ENCODE measurements at places on chromosomes 16 and 17.

DNA sequence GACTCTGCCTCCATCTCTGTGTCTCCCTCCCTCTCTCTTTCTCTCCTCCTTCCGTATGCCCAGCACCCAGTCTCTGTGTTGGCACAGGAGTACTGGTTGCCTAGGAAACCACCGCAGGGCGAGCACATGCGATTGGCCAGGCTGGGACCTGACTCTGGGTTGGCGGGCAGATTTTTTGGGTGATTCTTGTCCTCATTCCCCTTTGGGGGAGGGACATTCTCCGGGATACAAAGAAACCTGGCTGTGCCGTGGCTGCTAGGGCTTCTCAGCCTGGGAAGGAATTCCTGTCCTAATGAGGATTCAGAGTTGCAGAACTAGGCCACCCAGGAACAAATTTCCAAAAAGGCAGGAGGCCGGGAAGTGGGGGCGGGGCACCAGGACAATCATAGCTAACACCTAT lies 168.9 kb downstream of the SHISA9 start:
- DNase-seq: no peak

GRCh38 chr16:11627822-11628457 lies 40.3 kb upstream of the SNN start:
- DNase-seq: no peak

DNA sequence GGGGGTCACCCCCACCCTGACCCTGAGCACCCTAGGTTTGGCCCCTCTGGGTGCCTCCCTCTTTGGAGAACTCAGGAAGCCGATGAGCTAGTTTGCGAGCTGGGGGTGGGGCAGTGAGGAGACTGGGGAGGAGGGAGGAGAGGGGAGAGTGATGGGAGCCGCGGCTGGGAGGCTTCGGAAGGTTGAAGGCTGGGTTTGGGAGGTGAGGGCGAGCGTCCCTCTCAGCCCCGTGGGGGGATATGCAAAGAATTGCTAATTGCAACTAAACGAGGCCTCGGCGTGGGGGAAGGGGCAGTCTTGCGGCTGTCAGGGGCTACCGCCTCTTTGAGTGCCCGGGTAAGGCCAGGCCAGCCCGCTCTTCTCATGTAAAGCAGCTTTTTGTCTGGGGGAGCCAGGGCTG lies 17.6 kb upstream of the FZD2 start:
- no peak for DNase-seq

- no peak for DNase-seq
Observed at GRCh38 chr16:89018282-89019158, 41.5 kb upstream of the CBFA2T3 start.

GRCh38 chr17:31877341-31877740 lies 18.3 kb upstream of the COPRS start:
- no peak for DNase-seq

DNA sequence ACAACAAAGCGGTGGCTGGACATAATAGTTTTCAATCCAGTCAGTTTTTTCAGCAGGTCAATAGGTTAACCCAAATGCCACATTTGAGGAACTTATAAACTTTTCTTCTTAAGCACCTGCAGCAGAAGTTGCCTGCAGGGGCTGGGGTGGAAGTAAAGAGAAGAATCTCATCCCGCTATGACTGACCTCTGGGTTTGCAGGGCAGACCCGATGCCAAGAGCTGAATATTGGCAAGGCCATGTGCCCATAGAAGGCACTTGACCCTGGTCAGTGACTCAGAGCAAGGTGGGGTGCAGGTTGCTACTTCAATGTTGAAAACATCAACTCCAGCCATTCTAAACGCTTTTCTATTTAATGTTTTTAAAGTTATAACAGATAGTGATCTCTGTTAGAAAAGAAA lies 17.9 kb upstream of the SMPD3 start:
- no peak for DNase-seq

GRCh38 chr17:15456972-15457722 lies 10.3 kb downstream of the CDRT4 start:
- DNase-seq: no peak

GRCh38 chr17:9179602-9180001 lies 158.3 kb downstream of the NTN1 start:
- no peak for DNase-seq

DNA sequence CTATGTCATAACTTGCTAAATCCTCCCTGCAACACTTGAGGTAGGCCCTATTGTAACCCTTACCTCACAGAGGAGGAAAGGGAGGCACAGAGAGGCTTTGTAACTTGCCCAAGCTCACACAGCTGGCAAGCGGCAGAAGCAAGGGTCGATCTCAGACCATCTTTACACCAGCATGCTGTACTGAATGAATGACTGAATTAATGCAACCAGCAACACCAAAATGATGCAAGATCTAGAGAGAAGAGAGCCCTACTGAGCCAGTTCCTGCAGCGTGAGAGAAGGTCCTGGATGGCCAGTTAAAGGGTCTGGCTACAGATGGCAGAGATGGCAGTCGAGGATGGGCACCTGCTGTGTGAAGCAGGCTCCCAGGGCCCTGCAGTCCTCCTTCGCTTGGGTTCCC lies 8.2 kb upstream of the KLHL36 start:
- no peak for DNase-seq

GRCh38 chr16:19678804-19679203 lies 39.2 kb downstream of the KNOP1 start:
- DNase-seq: no peak

- DNase-seq: no peak
Observed at GRCh38 chr16:383326-384051, 1.7 kb upstream of the PGAP6 start.

GRCh38 chr16:14525596-14525995 lies 104.5 kb downstream of the PARN start:
- no peak for DNase-seq

DNA sequence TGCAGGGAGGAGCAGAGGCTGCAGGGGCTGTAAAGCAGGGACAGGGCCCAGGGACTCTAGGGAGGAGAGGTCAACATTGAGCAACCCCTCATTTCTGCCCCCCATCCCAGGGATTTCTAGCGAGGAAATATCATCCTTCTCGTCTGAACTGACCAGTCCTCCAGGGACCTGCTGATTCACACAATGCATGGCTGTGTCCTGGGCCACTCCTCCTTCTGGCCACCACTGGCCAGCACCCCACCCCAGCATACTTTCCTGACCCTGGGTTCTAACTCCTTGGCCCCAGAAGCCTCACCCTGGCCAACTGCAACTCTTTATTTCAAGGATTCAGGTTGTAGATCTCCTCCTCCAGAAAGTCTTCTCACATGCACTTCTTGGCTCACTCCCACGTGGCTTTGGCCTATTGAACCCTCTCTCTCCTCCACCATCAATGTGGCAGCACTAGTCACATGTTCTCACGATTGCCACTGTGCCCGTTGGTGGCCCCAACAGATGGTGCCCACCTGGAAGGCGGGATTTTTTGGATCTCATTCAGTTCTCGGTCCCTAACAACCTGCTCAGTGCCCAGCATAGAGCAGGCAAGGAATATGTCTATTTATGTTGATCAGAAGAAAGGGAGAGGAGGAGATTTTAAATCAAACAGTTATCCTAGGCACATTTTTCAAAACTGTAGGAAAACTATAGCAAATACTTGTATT lies 41.5 kb downstream of the CUEDC1 start:
- no peak for DNase-seq

DNA sequence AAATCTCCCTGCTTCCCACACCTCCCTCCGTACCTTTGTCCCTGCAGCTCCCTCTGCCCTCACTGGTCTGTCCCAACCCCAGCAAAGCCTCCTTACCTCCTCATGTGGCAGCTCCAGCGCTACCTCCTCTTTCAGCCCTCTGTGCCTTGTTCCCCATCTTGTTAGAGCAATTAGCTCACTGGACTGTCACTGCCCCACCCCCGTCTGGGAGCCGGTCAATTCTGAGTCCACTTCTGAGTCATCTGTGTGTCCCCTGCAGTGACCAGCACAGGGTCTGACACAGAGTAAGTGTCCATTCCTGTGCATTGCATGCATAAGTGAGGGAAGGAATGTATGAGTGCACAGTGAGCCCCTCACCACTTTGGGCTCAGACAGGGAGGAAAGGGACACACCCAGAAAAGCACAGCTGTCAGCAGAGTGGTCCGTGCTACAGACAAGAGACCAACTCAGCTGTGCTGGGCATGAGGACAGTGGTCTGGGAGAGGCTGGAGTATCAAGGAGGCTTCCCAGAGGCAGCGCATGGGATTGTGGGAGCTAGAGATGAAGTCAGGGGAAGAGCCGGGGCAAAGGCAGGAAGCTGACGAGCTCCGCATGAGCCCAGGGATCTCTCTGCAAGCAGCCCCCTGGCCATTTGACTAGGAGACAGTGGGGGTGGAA lies 45.9 kb downstream of the PITPNM3 start:
- no peak for DNase-seq

- no peak for DNase-seq
Observed at GRCh38 chr16:77330332-77331042, 104.3 kb downstream of the ADAMTS18 start.

- no peak for DNase-seq
Observed at GRCh38 chr16:266258-267164, 9.2 kb downstream of the RGS11 start.

GRCh38 chr17:36111068-36111490 lies 7.5 kb downstream of the CCL4 start:
- DNase-seq: no peak

- DNase-seq: peak; percentile 65
Observed at GRCh38 chr17:80892019-80892855, 99.4 kb upstream of the CHMP6 start.

DNA sequence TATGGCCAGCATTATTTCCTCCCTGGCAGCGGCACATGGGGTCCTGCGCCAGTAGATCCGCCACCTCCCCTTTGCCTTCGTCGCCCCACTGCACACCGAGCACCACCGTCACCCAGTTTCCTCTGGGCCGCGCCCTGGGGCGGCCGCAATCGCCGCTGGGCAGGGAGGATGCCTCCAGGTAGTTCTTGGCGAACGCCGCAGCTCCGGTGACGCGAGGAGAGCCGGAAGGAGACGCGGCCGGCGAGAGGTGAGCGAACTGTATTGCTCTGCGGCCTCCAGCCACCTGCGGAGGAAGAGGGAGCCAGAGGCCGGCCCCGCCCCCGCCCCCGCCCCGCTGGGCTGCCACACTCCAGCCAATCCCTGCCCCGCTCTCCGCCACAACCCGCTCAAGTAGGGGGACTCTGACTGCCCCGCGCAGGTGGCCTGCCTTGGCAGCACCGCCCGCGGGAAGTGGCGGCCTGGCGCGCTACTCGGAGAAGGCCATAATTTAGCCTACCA lies 11.8 kb upstream of the SLFN13 start:
- DNase-seq: no peak

DNA sequence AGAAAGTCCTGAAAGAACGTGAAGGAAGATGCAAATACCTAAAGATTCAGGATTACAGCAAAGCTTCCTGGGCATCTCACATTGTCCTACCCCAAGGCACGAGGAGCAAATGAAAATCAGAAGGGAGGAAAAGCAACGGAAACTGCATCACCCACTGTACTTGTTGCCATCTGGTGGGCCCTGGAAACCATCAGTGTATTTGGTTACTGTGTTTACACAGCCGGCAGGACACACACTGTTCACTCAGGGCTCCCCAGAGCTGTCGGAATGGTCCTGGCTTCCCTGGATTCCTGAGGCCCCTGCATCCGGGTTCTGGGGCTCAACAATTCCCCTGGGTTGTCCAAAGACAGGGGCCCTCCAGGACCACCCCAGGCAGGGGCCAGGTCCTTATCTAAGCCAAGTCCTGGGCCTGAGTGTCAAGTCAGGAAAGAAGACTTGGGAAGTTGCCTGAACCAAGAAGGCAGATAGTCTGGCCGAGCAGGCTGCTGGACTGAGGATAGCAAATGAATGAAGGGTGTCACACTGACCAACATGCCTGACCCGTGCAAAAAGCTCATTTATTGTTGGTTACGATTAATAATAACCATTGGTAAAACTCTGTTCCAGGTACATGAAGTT lies 52.8 kb downstream of the SOX9 start:
- DNase-seq: no peak

DNA sequence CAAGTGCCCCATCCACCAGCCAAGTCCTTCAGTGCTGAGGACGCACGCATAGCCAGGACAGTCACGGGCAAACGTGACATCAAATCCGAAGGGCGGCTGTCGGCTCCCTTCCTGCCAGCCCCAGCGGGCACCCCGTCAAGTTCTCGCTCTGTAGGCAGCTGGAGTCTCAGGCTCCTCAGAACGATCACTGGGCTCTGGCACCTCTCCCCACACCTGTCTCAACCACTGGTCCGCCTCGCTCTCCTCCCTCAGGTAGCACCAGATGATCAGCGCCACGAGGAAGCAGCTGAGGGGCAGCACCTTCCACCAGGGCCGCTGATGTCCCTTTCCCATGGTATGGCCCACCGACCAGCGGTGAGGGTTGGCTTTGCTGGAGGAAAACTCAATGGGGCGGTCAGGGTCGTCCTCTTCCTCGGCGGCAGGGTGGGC lies 422 bp downstream of the UQCC4 start:
- DNase-seq: no peak

DNA sequence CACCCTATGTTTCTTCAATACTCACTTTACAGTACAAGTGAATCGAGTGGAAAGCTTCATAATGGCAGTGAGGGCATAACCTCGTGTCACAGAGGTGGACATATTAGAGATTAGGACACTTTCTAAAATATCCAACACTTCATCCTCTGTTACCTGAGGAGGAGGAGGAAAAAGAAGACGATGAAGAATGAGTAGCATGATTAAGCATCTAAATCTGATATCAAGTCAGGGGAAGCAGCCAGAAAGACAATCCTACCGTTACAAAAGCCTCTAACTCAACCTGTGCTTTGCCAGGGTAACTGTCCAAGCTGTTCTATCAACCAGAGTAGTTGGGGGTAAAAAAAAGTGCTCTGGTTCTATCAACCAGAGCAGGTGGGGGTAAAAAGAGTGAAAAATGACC lies 23.7 kb upstream of the PHLPP2 start:
- no peak for DNase-seq

GRCh38 chr16:87957296-87958094 lies 6.3 kb downstream of the BANP start:
- DNase-seq: no peak

GRCh38 chr17:40803617-40804082 lies 3.9 kb upstream of the KRT28 start:
- DNase-seq: peak; percentile 33

DNA sequence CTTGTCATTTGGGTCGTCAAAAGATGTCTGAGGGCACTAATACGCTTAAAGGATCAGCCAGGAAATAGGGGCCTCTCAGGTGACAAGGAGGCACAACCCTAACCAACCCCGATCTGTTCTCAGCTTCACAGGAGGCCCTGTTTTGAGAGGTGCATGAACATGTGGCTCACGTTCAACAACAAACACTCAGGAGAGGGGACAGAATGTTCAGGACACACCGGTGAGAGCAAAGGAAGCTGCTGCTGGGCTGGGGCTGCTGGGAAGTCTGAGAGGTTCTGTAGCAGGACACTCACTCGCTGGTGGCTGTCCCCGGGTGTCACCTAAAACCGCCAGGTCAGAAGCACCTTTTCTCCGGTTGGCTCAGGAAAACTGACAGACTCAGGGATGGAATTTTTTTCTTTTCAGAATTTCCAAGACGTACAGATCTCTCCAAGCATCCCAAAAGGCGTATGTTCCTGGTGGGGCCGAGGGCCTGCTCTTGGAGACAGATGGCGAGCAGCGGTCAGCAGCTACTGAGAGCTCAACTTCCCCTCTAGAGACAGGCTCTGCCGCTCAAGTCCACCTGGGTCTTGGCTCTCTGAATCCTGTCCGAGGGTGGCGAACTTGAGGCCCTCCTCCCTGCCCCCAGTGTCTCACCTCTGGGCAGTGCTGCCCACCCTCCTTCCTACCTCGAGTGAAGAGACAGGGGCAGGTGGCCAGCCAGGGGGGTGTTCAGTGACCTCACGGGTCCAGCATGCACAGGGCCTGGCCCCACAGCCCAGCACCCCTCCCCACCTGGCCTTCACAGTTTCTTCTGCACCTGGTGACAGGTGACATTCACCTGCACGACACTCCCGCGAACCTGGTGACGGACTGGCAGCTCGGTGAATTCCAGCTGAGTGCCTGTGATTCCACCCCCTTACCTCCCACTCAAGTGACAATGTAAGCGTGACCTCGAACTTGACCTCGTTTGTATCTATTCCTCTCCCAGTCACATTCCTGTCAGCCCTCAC lies 22.9 kb downstream of the CLUH start:
- no peak for DNase-seq
